ENCODE measurements at places on chromosomes 5 and 9.

GRCh38 chr9:15135164-15135792, 171.7 kb downstream of the TTC39B start:
- DNase-seq, result peak; percentile 14

GRCh38 chr9:129811967-129812363, 9.0 kb downstream of the TOR1B start:
- no peak for DNase-seq

GRCh38 chr5:148374690-148375360, 8.9 kb upstream of the FBXO38 start:
- DNase-seq, result no peak

GRCh38 chr5:180155365-180155926, 53.6 kb downstream of the RASGEF1C start:
- no peak for DNase-seq
